LHCN-M2 (cell line): ENCODE measurements at places on chromosomes 1 and 21. TPM values are rescaled to one million over a fixed set of nuclear protein-coding genes. Genes with fewer than 3 reads are reported as not detected.
A peak's percentile ranks its signal among the peaks of the same experiment; 100 is the strongest.

- peak; percentile 5 for DNase-seq
These were observed 52.1 kb upstream of the GPR88 start for GRCh38 chr1:100485855-100486258.

DNA sequence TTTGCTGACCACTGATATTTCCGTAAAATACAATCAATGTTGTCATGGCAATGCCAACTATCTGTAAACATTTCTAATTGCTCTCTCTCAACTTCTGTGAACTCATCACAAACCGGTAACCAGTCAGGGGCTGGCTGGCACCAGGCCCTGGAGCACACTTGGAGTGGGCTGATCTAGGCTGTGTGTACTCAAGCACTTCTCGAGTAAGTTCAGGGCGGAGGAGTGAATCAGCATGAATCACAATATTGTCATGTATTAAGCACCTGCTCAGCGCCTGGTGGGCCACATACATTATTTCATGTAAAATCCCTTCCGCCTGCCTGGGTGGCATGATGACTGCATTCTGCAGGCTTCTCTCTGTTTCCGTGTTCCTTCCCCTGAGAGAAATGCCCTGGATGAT is 212.4 kb downstream of the FOXD2 start:
- peak; percentile 93 for DNase-seq

- no peak for DNase-seq
These were observed 2.6 kb upstream of the MAPKAPK2 start for GRCh38 chr1:206682111-206682510.

The DNMT3L gene
- total RNA-seq: not detected in 2 replicates

The SLFNL1 gene
- 0.17 TPM in 1 of 2 replicates, not detected in the other for total RNA-seq

- DNase-seq: no peak
These were observed 844.3 kb downstream of the KCNT2 start for GRCh38 chr1:195763907-195764374.

DNA sequence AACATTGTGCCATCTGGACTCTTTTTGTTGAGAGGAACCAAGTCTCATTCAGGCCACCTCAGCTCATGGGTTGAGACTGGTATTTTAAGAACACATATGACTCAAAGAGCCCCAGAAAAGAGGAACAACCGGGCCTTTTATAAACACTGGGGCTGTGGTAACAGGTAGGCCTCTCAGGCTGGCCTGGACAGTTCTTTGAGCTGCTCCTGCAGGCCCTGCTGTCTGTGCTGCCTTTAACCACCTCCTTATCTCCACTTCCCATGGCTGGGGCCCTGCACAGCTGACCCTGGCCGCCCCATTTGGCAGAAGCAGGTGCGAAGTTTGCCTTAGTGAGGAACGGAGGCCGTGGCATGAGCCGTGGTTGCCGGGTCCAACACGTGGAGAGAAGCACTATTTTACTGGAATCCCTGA is 163.3 kb downstream of the RHOU start:
- no peak for DNase-seq

- no peak for DNase-seq
These were observed 8.4 kb upstream of the PGBD2 start for GRCh38 chr1:248897412-248898337.

DNA sequence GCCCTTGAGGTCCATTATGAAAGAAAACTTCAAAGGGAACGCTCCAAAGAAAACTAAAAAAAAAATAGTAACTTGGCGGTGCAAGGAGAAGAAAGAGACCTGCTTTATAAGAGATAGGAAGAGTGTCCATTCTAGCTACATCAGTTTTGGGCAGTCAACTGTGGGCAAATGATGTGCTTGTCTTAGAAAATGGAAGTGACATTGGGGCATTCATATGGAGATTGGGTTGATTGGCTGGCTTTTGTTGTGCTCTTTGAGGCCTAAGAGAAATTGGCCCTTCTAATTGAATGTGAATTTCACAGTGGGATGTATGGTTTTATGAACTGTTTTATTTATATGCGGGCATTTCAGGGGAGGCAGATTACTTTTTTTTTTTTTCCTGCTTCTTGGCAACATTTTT is 13.2 kb downstream of the PPP1R12B start:
- no peak for DNase-seq

The SPOCD1 gene
- total RNA-seq: 52.0 and 58.6 TPM in 2 replicates

DNA sequence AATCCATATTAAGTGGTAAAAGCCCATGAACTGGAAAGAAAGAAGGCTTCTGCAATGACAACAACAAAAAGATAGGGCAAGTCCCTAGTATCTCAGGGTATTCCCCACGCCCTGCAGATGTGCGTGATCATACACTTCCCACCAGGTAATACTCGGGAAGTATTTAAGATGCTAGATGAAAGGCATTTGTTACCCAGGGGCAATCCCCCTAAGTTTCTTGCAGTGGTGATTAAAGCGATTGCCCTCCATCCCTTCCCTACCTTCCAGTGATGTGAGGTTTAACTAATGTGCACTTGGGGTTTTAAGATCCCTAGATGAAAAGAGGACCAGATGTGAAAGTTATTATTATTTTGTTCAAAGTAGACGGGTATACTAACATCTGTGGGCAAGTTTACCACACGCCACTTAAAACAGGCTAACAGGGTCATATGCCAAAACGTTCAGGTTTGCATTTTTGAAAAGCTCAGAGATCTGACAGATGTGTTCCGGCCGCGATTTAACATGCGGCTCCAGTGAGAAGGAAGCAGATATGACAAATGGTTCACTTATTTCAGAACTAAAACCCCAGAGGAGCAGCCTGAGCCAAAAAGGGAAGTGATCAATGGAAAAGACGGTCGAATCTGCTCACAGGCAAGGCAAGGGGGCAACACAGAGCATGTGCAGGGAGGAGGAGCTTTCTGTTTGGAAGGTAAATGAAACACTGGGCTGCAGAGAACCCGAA is 17.4 kb downstream of the TIAM1 start:
- DNase-seq: peak; percentile 73

DNA sequence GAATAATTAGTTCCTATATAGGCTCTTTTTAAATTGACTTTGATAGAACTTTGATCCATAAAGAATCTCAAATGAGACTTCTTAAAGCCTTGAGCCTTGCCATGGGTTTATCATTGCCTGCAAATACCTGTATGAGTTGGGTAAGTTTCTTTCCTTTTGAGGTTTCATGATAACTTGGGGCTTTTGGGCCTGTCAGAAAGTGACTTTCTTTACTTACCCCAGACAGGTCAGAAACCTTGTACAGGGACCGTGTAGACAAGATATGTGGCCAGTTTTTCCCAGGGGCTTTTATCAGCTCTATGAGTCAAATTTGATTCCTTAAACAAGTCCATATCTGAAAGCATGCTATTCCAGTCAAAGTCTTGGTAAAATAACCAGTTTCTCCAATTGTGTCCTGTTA is 17.3 kb downstream of the KCTD3 start:
- DNase-seq: no peak

- DNase-seq: no peak
These were observed 266.8 kb downstream of the NPHP4 start for GRCh38 chr1:5725406-5725805.

DNA sequence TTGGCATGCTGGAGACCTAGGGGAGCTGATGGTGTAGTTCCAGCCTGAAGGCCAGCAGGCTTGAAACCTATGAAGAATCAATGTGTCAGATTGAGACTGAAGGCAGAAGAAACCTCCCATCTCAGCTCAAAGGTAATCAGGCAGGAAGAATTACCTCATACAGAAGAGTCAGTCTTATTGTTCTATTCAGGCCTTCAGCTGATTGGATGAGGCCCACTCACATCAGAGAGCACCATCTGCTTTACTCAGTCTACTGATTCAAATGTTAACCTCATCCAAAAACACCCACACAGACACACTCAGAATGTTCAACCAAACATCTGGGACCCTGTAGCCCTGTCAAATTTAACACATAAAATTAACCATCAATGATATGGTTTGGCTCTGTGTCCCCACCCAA is 13.7 kb upstream of the CCN1 start:
- no peak for DNase-seq

The PGBD5 gene
- total RNA-seq: 0.06 and 0.29 TPM in 2 replicates

GRCh38 chr1:6328091-6328490 is 65.5 kb downstream of the ACOT7 start:
- no peak for DNase-seq

DNA sequence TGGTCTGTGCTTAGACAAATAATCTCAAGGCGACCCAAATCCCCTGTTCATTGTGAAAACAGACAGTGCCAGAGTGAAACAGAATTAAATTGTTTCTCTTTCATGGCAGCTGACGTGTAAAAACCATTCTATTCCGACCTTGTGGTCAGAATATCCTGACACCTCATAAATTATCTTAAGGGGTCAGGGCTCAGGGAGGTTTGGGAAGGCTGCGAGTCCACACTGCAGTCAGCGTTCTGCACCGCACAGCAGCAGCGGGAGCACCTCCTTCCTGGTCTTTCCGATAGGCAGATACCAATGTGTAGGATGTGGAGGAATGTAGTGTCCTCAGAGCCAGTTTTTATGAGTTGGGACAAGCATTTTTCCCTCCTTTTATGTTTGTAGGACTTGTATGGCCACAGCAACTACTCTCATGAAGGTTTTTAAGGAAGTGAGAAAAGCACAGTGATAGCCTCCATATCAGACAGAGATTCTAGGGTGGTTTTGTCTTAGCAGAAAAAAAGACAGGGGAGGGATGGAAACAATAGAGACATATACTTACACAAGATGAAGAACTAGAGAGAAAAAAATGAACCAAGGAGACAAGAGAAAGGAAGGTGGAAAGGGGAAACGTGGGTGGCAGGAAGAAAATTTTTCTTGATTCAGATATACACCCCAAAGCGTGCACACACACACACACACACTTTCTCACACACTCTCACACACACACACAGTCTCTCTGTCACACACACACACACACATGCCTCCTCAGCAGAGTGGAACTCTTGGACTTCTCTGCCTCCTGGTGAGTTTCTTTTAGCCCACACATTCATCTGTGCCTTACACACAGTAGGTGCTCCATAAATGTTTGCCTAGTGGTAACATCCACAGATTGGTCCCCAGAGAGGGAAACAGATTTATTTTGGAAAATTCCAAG is 68.6 kb downstream of the NTMT2 start:
- no peak for DNase-seq

The WDR77 gene
- 75.0 and 76.7 TPM in 2 replicates for total RNA-seq

The PDPN gene
- total RNA-seq: 0.86 TPM in 1 of 2 replicates, not detected in the other
